Peyer's patch (tissue), 4 donors: ENCODE measurements at places on chromosomes 5 and 9.

GRCh38 chr9:30913331-30913730 lies 1471.1 kb upstream of the ACO1 start:
- DNase-seq = no peak

DNA sequence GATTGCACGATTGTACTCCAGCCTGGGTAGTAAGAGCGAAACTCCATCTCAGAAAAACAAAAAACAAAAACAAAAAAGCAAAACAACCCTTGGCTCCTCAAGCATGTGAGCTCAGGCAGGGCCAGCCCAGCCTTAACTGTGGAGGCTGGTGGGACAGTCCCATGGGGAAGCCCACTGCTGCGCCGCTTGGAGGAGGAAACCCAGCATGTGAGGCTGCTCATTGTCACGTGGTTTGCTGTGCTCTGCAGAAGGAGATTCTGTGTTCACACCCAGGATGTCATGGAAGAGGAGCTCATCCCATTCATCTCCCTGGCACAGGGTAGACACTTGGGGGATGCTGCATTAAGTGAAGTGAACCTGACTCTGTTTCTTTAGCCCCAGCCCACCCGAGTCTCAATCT lies 4.0 kb downstream of the ZBED3 start:
- DNase-seq = no peak

DNA sequence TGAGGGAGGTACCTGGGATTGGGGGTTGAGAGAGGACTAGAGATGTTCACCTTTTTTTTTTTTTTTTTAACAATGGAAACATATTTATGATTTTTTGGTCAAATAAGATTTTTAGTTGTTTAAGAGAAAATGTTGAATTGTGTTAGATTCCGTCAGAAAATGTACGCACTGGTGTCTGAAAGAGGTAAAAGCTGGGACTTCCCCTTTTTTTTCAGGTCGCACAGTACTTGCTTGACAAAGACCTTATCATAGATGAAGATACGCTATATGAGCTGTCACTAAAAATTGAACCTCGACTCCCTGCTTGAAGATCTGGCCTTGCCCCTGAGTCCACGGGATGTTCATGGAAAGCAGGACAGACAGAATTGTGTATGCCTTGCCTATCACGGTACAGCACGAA lies 7.7 kb upstream of the CKMT2 start:
- DNase-seq = no peak

DNA sequence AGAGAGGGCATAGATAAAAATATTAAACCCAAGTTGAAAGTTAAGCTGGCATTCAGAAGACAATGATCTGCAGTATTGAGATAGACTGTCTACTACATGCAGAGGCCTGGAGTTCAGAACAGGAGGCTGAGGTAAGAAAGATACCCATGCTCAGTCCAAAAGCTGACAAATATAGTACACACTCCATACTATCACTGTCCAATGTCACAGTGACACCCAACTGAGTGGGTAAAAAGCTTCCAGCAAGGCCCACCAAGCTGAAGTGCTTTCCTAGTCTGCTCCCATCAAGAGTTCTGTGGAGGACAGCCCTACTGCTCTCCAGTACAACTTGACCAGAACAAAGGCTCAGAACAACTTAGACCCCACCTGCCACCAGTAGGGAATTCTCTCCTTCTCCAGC lies 124.9 kb downstream of the SLC12A2 start:
- DNase-seq = no peak

GRCh38 chr5:96195123-96195522 lies 233.5 kb upstream of the ELL2 start:
- DNase-seq = no peak

GRCh38 chr9:111036946-111037345 lies 1.3 kb downstream of the LPAR1 start:
- no peak for DNase-seq

DNA sequence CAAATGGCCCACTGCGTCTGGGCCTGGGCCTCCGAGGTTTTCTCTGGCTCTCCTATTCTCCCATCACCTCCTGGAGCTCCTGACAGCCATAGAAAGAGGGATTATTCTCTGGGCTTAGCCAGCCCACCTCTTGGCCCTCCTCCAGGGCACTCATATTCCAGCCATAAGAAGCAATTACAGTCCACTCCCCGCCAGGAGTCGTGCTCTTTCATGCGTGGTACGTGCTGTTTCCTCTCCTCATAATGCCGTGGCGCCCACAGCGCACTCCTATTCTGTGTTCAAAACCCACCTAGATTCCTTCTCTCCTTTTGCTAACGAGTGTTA lies 240.8 kb upstream of the ZNF462 start:
- DNase-seq = no peak

GRCh38 chr9:128396970-128397613 lies 23.6 kb upstream of the CERCAM start:
- no peak for DNase-seq

DNA sequence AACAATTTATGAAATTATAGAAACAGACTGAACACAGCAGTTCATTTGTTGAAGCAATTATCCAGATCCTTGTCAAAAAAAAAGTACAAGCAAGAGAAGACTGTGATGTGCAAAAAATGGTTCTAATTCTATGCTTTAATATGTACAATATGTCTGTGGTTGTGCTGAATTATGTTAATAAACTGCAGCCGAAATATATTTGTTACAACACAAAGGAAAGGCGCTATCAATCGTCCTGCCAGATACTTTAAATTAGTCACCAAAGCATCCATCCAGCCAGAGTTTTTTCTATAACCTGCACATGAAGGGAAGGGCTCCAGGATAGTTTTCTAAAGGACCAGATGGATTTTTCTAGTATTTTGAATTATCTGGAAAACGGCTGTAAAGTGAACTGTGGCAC lies 259.5 kb downstream of the BNC2 start:
- no peak for DNase-seq

DNA sequence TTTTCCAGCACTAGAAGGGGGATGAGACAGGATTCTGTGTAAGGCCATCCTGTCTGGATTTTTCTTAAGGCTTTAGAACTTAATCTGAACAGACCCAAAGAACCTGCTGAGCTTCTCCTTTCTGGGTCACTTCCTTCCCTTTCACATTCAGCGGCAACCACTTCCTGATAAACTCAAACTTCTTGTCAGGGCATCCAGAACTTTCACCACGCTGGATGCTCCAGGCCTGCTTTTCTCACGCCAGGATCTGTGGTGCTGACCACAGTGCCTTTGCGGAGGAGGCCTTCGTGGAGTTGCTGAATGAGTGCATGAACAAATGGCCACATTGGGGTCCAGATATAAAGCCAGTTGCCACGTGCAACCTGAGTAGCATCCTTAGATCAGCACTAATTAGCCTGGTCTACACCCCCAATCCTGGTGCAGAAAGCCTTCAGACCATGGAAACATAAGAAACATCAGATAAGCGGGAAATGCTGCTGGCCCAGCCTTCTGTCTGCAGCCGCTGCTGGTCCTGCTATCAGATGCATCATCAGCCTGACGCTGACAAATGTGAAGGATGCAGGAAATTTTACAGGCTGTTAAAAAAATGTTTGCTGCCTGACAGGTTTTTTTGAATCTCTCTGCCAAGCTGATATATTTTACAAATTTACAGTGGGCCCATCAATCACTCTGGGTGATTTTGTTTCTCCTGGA lies 75.3 kb upstream of the BARHL1 start:
- no peak for DNase-seq

DNA sequence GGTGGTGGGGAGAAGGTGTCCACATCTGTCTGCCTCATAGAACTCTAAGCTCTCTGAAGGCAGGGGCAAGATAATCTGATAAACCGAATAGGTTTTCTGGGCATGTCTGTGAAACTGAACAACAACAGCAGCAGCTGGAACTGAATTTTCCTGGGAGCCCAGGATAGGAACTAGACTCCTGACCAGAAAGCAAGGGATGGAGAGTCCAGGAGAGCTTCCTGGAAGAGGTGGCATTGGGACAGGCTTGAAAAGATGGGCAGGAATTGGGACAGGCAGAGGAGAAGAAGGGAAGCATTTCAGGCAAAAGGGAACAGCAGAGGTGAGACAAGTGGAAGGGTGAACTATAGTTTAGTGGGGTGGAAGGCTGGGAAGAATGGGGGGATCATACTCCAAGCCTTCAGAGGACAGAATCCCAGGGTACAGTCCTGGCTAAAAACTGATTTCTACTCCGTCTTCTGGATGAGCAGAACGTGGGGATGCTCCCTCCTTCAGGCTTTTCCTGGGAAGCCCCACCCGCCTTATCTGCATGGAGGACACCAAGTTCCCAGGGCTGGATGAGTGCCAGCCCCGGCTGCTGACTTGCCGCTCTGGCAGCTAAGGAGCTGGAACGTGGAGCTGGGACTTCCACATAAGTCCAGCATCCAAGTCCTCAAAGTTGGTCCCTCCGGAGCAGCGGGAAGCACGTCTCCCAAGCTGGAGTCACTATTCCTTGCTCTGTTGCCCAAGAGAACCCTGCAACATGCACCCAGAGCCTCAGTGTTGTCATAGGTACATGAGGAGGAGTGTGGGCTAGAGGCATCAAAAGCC lies 13.9 kb upstream of the KIF12 start:
- DNase-seq = peak; percentile 83

GRCh38 chr9:112031400-112031799 lies 134.8 kb downstream of the UGCG start:
- no peak for DNase-seq

- peak; percentile 73 for DNase-seq
Measured at GRCh38 chr9:98129451-98129881, 10.4 kb upstream of the TRIM14 start.

GRCh38 chr5:129904102-129904666 lies at the start of gene CHSY3:
TSS of gene CHSY3 (plus strand) at chr5:129904465.
- DNase-seq = peak; percentile 73

DNA sequence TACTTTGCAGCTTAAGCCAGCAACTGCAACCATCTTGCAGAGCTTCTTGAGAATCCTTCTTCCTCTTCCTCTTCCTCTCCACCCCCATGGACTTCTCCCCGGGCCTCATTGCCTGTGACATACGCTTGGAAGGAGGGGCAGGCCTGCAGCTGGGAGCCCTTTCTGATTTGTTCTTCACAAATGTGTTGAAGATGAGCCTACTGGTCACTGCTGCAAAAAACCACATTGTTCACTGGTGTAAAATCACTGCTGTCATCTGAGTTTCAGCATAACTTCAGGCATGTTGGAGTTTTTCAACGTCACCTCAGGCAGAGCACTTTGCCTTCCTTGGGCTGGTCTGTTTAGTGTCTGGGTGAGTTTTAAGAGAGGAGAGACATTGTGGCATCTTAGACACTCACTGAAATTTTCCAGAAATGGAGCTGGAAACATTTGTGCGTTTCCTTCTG lies 7.9 kb downstream of the TJP2 start:
- DNase-seq = no peak

DNA sequence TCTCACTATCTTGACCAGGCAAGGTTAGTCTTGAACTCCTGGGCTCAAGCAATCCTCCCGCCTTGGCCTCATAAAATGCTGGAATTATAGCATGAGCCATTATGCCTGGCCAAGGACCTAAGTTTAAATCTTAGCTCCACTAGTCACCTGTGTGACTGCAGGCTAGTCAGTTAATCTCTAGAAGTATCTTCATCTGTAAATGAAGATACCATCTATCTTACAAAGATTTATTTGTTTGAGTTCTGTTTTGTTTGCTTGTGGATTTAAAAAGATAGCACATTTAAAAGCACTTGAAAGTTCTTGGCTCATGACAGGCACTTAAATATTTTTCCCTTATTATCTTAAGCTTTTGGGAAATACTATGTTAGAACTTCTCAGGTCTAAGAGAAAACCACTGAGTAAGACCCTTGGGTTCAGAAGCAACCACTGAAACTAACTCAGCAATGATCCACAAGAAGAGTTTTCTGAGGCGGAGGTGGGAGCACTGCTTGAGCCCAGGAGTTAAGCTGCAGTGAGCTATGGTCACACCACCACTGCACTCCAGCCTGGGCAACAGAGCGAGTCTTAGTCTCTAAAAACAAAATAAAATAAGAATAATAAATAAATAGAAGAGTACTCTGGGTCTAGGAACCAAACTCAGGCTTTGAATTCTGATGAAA lies 19.1 kb downstream of the TMEM245 start:
- DNase-seq = no peak

DNA sequence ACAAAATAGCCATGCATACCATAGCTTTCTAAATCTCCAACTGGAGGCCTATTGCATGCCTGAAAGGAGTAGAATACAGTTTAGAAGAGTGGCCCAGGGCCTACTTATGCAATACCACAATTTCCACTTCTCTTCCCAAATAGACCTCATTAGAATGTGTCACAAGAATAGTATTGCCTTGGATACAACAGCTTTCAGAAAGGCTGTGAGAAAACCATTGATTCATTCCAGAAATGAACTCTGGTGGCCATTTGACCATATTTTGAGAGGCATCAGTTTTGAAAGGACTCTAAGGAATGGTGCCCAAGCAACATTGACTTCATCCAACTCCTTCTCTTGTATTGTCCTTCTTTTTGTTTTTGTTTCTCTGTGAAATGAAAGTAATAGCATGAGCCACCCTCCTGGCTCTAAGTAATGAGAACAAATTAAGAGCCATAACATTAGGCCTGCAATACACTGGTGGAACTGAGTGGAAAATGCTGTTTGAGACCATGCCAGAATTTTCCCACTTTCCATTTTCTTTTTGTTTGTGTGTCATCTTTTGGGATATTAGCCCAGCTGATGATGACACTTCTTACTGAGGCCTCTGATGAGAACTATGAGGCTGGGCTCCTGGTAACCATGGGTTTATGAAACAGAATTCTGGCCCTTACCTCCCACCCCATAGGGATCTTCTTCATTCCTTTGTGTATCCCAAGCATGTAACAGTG lies 90.2 kb downstream of the TMEM174 start:
- no peak for DNase-seq

GRCh38 chr9:123695386-123695785 lies 234.5 kb downstream of the DENND1A start:
- no peak for DNase-seq

DNA sequence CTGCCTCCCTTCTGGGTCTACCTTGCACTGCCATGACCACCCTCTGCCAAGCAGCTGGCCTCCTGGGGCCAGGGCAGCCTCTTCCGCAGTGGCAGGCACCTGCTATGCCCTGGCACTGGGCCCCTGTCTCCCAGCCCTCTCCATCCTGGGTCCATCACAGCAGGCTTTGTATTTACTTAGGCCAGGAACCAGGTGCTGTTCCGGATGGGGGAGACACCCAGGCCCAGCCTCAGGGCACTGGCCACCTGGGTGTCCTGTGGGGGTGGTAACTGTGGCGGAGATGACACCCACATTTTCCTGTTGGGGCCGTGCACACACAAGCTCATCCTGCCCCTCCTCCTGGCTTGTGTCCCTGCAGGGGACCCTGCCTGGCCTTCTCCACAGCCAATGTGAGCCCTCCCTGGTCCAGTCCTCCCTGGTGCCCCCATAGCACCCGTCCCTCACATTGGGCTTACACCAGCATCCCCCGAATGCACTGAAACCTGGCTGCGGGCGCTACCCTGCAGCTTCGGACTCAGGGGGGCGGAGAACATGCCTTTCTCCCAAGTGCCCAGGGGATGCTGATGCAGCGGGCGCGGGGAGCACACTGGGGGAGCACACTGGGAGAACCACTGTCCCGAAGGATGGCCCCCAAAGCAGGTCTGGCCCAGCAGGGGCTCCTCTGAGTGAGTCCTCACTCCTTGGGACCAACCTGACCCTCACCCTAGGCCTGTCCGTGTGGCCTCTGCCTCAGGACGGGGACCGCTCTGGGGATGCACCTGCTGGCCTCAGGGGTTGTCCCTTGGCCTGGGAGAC lies 17.9 kb downstream of the FAM163B start:
- no peak for DNase-seq
